ENCODE measurements at places on chromosomes 4 and X. TPM values are rescaled to one million over a fixed set of nuclear protein-coding genes. Genes with fewer than 3 reads are reported as not detected.

Gene MAGEA9
- total RNA-seq = not detected

Gene AMTN
- not detected for total RNA-seq

DNA sequence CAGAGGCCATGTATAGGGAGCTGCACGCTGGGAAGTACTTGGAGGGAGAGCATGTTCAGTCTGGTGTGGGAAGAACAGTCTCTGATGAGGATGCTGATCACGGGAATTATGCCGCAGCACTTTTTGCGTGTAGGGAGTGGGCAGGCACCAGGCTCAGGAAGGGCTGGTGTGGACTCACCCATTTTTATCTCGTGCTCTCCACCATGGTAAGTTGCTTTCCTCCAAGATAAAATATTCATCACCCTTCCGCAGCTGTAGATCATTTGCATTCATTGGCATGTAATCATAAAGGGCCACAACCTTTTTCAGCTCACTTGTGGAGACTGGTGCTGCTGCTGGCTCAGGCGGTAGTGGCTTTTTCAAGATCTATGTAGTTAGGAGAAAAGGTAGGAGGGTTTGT lies 11.8 kb upstream of the TIMM8A start:
- H3K4me3 ChIP-seq = no peak overlapping the region
- no peak overlapping the region for H3K27ac ChIP-seq
- no peaks in the 10 kb centered on the region for H3K27me3 ChIP-seq
- DNase-seq = no peak
- no peaks in the 10 kb centered on the region for H3K4me1 ChIP-seq

DNA sequence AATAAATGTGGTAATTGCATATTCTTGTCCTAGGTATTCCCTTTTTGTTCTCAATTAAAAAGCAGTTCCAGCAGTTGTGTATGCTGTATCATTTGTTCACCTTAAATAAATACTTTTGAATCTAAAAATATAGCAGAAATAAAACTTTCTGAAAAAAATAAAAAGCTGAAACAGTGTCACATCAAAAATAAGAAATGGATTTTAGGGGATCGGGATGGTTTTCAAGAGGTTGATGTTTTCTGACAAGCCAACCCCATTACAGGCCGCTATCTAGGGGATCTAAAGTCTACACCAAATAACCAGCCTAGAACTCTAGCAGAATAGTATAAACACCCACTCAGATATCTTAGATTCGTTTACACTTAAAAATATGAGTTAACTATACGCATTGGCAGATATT lies 95.4 kb upstream of the MAML3 start:
- DNase-seq = peak; percentile 44
- H3K27ac ChIP-seq = no peak overlapping the region
- no peaks in the 10 kb centered on the region for H3K36me3 ChIP-seq
